ENCODE measurements at places on chromosomes 12 and 14.

GRCh38 chr12:67651132-67651695 lies 2.7 kb downstream of the DYRK2 start:
- peak; percentile 51 for DNase-seq

GRCh38 chr12:24222968-24223367 lies 273.5 kb upstream of the SOX5 start:
- DNase-seq: peak; percentile 6

DNA sequence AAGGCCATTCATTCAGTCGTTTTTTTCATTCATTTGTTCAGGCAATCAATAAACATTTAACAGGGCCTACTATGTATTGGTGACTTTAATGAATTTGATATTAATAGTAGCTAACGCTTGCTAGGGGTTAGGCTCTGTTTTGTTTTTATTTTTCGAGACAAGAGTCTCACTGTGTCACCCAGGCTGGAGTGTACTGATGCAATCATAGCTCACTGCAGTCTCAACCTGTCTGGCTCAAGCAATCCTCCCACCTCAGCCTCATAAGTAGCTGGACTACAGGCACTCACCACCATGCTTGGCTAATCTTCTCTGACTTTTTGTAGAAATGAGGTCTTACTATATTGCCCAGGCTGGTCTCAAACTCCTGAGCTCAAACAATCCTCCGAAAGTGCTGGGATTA lies 25.6 kb upstream of the MED13L start:
- DNase-seq: no peak

- DNase-seq: no peak
These were observed 3.9 kb downstream of the NAV3 start for GRCh38 chr12:77834618-77835017.

GRCh38 chr14:28361486-28361885 lies 405.1 kb upstream of the FOXG1 start:
- no peak for DNase-seq

DNA sequence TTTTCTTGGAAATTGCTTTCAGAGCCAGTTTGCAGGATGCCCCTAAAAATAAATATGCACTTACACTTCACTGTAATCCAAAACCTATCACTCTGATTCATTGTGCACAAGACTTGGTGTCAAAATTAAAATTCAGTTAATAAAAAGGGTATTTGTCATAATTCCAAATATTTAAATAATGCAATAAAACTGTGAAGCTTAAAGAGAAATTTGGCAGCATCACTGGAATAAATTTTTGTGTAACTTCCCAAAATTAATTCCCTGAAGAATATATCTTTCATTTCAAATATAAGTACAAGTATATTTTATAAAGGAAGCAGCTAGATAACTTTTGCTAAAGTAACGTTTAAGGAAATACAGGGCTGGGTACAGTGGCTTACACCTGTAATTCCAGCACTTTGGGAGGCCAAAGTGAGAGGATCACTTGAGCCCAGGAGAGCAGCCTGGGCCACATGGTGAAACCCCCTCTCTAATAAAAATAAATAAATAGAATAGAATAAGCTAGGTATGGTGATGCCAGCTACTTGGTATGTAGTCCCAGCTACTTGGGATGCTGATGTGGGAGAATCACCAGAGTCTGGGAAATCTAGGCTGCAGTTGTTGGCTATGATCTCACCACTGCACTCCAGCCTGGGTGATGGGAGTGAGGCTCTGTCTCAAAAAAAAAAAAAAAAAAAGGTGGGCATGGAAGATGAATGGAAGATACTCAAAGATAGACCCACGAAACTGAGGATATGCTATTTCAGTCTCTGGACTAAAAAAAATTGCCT lies 233.8 kb downstream of the FBXL14 start:
- peak; percentile 90 for DNase-seq

DNA sequence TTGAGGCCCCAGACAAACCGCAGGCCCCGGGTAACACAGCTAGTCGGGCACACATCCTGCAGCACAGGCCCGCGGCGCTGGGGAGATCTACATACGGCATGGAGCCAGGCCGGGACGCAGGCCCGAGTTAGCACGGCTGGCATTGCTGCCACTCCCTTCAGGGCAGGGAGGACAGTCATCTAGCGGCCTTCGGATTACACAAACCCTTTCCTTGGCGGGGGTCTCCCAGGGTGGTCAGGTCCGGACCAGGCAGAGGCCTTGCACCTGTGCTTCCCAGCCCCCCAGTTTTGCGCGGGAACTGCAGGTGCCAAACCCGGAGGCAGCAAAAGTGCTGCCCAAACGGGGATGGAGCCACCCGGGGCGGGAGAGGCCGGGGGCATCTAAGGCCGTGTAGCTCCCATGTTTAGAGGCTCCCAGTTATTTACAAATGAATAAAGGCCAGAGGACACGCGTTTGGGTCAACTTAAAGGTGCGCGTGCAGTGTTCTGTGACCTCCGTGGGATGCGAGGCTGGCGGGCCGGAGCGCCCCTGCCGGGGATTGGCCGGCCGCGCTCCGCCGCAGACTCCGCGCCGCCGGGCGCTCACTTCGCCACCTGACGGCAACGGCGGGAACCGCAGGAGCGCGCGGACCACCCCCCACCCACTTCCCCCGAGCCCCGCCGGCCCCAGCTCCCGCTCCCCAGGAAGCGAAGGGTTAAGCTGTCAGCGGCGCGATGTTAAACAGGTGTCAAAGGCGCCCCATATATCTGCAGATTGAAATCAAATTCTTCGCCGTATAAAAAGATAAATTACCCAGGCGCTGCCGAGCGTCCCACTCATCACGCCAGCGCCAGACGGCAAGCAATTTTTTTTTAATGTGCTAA lies 18.1 kb downstream of the VSX2 start:
- peak; percentile 10 for DNase-seq

DNA sequence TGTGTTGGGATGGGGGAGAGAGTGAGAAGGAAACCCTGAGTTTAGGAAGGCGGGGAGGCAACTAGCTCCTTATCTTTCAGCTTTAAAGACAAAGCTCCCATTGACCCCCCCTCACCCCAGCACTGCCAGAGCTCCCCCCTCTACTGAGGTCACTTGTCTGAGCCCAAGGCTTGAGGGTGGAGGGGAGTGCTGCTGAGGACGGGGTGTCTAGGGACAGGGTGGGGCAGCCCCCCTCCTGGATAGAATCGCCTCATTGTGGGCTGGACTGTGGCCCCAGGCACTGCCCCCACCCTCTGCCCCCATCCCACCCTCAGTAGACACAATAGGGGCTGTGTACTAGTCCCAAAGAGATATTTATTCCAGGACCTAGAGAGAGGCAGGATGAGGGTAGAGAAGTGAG lies 3.0 kb downstream of the ERBB3 start:
- no peak for DNase-seq

DNA sequence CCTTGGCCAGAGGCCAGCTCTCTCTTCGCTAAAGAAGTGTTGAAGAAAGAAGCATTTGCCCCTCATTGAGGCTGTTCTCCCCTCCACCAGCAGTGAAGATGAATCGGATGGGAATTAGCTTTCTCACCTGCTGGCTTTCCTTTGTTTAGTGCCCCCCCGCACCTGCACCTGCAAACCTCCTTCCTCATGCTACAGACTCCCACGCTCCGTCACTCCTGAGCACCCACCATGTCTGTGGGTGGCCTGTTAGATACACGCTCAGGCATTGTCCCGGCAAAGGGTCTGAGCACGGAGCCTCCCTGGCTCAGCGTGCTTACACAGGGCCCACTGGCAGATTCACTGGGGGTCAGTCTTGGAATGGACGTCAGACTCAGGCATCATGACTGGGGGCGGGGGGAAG lies 121.6 kb downstream of the GLT1D1 start:
- no peak for DNase-seq

DNA sequence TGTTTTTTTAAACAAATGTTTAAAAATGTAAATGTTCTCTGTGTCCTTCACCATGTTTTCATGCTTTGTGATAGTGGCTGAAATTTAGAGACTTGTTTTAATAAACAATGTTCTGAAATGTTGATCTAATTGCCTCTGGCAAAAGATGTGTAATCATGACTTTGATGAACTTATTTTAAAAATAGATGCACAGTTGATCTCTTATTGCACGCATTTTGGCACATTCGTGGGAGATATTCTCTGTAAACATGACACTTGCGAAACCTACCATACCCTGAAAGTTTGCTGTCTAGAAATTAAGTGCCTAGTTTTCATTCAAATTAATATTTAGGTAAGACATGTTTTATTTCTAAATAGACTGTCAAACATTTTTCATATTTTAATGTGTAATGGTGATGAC lies 119.7 kb upstream of the DNM1L start:
- no peak for DNase-seq

GRCh38 chr14:88868558-88869159 lies 44.2 kb downstream of the TTC8 start:
- DNase-seq: peak; percentile 14

- DNase-seq: peak; percentile 65
These were observed 59.7 kb upstream of the NAP1L1 start for GRCh38 chr12:76144245-76144549.

GRCh38 chr12:11653215-11653753 lies 3.8 kb downstream of the ETV6 start:
- no peak for DNase-seq

GRCh38 chr14:99708449-99708848 lies 24.4 kb downstream of the CYP46A1 start:
- DNase-seq: no peak

DNA sequence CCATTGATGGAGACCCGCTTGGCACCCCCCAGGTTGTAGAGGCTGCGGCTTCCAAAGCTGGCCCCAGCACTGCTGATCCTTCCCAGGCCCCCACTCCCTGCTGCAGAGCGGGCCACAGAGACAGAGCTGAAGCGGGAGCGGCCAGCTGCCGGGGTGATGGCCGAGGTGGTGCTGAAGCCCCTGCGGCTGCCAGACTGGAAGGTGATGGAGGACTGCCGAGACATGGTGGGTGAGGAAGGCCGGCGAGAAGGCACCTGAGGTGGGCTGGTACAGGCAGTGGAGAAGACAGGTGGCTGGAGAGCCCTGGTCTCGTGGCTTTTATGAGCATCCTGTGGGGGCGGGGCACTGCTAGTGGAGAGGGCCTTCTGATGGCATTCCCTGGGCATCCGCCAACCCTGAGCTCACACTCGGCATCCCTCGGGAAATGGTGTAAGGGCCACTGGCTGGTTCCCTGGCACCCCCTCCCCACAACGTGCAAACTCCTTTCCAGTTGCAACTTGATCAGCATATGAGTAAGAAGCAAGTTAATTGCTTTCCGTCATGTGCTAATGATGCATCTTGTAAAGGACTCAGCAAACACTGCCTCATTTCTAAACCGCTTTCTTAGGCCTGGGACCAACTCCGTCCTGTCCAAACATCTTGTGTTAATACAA lies at the start of gene KRT75:
TSS of gene KRT75 (minus strand) at position 291 of the 653 bp plus-strand sequence. CDS start at position 224, 67 bp downstream.
- peak; percentile 20 for DNase-seq

DNA sequence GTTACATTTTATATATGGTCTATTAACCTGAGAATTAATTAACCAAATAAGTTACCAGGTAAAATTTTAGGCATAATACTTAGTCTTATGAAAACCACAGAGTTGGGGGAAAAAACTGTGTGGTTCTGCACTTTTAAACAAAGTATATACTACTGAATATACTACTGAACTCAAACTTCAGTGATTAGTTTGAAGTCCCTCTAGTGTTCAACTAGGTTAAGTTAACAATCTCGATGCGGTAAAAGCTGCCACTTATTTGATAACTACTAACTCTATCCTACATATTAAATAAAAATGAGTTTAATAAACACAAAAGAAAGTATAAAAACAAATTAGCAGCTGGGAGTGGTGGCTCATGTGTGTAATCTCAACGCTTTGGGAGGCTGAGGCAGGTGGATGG lies 56.7 kb downstream of the MED13L start:
- no peak for DNase-seq

DNA sequence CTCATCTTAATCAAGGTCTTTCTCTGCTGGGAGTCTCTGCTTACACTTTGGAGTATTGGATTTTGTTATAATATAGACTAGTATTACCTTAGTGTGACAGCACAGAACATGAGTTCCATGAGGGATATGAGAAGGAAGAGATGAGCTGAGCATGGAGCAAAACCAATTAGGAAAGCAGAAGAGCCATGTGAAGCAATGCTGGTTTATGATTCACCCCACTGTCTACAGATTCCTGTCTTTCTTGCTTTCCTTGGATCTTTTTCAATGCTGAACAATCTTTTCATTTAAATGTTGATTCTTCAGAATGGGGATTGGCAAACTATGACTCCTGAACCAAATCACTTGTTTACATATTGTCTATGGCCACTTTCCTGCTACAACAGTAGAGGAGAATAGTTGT lies 70.4 kb upstream of the KITLG start:
- peak; percentile 69 for DNase-seq

DNA sequence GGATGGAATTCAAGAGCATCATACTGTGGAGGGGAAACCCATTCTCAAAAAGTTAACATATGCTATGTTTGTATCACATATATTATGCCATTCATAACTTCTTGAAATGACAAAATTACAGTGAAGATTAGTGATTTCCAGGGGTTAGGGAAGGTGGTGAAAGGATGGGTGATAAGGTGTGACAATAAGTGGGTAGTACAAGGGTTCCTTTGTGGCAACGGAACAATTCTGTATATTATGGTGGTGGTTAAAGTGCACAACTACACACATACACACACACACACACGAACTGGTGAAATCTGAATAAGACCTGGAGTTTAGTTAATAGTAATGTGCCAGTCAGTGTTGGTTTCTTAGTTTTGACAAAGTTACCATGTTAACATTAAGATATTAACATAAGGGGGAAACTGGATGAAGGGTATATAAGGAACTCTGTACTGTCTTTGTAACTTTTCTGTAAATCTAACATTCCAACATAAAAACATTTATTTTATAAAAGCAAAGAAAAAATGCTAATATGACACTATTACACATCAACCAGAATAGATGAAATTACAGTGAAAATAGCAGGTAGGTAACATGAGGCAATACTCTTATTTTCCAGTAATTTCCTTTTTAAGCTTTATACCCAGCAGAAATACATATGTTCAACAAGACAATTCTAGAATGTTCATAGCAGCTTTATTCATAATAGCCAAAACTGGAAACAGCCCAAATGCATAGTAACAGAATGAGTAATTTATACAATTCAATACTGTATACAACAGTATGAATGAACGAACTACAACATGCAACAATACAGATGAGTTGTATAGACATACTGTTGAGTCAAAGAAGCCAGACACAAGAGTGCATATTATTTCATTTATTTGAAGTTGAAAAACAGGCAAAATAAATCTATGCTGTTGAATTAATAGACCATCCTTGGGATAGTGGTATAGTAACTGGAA lies 44.0 kb upstream of the OR5AU1 start:
- DNase-seq: peak; percentile 43

- DNase-seq: no peak
These were observed 2.3 kb downstream of the PIWIL1 start for GRCh38 chr12:130339951-130340350.

DNA sequence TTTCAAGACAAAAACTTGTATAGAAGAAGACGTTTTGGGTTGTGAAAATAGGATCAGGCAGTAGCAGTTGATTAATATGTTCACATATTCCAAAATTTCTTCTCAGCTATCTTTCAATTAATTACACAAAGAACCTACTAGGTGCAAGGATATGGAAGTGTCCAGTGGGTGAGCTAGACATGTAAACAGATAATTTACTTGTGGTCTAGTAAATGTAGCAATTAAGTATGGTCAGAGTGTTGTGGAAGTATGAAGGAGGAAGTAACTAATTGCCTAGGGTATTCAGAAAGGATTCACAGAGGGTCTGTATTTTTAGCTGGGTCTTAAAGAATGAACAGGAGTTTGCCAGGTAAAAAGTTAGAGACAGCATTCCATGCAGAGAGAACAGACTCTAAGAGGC lies 5.9 kb downstream of the GOLGA5 start:
- no peak for DNase-seq

- no peak for DNase-seq
These were observed 381.8 kb downstream of the EGLN3 start for GRCh38 chr14:33568935-33569579.

GRCh38 chr14:98370352-98370751 lies 901.6 kb downstream of the BCL11B start:
- no peak for DNase-seq

GRCh38 chr12:88141425-88141773 lies 489 bp downstream of the CEP290 start:
- no peak for DNase-seq
